ENCODE measurements at places on chromosomes 4 and X.

DNA sequence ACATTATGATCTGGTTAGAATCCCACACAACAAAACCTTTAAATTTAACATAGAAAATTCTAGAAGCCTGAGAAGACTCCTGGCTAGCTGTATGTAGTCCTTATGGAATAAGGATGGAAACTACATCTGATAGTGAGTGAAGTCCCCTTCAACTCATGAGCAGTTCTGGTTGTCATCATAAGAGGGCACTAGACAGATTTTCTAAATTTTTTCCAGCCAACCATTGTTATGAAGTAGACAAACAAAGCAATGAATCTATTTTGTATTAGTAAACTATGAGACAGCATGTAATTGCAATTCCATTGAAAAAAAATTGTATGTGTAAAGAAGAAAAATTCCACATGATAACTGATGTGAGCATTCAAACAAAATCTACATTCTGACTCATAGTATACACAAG is 35.2 kb downstream of the PWWP3B start:
- no peak for DNase-seq

GRCh38 chr4:178481564-178481963 is 1039.3 kb upstream of the AGA start:
- no peak for DNase-seq

- no peak for DNase-seq
These were observed 174.7 kb downstream of the UGT8 start for GRCh38 chr4:114773339-114773738.

DNA sequence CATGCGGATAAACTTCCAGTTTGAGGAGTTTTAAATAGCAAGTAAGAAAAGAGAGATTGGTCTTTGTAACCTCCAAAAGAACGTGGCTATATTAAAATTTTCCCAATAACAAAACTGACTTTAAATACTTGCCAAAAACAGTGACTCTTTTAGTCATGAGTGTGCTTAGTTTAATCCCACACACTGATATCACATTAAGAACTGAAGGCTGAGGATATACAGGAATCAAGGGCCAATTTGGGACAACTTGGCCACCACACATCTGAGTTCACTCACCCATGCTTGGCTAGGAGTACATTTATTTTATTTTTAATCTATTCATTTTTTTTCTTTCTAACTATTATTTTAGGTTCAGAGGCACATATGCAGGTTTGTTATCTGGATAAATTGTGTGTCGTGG is 110.2 kb downstream of the APBB2 start:
- no peak for DNase-seq

GRCh38 chr4:150402871-150403272 is 179.1 kb upstream of the MAB21L2 start:
- peak; percentile 8 for DNase-seq

DNA sequence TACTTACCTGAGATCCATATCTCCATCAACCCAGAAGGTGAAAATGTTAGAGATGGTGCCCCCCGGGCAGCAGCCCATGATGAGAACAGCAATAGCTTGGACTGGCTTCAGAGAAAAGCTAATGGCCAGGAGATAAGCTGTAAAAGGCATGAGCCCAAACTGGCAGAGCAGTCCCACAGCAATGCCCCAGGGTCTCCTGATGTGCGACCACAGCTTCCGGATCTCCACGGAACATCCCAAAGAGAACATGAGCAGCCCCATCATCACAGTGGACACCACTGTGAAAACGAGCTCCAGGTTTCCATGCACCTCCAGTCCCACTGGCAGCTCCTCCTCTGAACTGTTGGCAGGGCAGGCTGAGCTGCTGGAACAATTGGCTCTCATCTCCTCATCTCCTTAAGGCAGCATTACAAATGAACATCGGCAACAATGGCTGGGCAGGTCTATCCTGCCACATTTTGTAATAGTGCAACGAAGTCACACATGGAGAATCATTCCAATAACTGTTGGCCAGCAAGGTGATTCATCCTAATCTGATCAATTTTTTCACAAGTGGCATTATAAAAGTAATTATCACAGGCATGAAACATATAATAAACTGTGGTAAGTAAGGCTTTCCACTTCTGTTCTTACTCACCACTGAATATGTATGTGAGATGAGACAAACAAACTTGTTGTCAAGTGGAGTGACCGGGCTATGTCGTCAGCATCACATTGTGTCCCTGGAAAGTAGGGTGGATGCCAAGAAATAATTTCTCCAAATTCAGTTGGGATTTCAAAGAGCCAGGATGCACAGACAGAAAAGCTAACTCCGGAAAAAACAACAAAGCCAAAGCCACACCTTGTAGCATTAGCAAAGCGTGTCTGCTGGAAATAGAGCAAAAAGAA is at the start of gene SLC10A6:
TSS of gene SLC10A6 (minus strand) at position 653 of the 888 bp plus-strand sequence. CDS start at position 384, 269 bp downstream.
- no peak for DNase-seq

GRCh38 chr4:168892475-168892874 is 117.6 kb downstream of the CBR4 start:
- no peak for DNase-seq

DNA sequence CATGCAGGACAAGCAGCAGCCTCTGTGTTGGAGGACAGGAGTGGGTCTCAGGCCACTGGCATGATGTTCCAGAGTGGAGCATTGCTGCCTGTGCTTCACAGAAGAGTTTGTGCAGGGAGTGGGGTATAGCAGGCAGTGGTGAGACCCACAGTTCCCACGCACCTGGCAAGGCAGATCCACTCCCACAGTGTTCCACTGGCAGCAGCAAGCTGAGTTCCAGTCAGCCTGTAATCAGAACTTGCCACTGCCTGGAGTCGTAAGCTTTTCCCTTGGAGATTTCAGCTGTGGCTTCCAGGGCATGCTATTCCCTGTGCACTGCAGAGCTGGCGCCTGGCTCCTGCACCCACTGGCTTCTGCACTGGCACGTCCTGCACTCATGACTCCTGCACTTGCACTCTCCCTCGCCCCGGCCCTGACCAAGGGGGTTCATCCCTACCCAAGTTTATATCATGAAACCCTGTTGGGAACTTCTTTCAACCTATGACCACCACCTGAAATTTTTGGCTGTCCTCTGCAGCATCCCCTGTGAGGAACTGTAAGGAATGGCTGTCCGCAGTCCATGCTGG is 1144.3 kb downstream of the RAPGEF2 start:
- DNase-seq, result no peak

DNA sequence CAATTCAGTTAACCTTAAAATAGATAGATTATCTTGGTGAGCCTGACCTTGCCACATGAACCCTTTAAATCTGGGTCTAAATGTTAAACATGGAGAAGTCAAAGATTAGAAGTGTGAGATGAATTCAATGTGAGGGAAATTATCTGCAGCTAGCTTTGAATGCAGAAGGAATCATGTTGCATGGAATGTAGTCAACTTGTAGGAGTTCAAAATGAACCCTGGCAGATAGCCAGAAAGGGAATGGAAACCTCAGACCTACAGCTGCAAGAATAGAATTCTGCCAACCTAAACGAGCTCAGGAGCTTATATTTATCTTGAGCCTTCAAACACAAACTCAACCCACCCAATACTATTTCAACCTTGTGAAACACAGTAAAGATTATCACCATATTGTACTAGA is 632.5 kb downstream of the KCTD8 start:
- DNase-seq, result no peak

Measured in AG08396 (cell line).